ENCODE measurements at places on chromosomes 11 and 22.
A peak's percentile ranks its signal among the peaks of the same experiment; 100 is the strongest.

- peaks cover 22% of the 10 kb centered on the region for H3K4me1 ChIP-seq
- DNase-seq, result no peak
- no peak overlapping the region for H3K27ac ChIP-seq
- H3K4me3 ChIP-seq, result peak overlapping the region; percentile 84
- H3K36me3 ChIP-seq, result no peaks in the 10 kb centered on the region
Measured at GRCh38 chr11:121024989-121025388, 1.1 kb downstream of the TBCEL start.

- H3K4me3 ChIP-seq, result no peak overlapping the region
- no peak overlapping the region for H3K27ac ChIP-seq
- H3K27me3 ChIP-seq, result no peaks in the 10 kb centered on the region
- H3K36me3 ChIP-seq, result no peaks in the 10 kb centered on the region
- H3K4me1 ChIP-seq, result no peaks in the 10 kb centered on the region
Measured at GRCh38 chr11:29914203-29914930, 102.5 kb downstream of the KCNA4 start.

DNA sequence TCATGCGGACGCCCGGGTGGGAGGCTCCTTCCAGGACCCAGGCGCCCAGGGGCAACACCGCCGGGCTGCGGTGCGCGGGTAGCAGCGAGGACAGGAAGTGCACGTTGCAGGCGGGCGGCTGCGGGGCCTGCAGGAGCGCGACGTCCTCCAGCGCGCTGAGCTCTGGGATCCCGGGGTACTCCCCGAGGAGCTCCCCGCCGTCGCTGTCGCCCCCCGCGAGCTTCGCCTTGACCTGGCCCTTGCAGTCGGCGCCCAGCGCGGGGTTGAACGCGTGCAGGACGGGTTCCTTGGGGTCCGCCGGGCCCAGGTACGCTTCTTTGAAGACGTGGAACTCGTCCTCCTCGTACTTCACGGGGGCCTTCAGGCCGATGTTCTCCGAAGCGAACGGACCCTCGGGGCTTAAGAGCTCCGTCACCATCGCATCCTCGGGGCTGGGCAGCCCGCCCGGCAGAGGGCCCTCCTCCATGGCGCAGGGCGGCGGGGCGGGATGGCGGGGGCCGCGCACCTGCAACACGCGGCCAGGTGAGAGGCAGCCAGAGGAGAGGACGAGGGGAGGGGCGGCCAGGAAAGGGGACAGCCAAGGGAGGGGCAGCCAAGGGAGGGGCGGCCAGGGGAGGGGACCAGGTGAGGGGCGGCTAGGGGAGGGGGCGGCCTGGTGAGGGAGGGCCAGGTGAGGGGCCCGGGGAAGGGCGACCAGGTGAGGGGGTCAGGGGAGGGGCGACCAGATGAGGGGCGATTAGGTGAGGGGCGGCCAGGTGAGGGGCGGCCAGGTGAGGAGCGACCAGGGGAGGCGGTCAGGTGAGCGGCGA lies 921 bp downstream of the TESMIN start:
- H3K27ac ChIP-seq, result no peak overlapping the region
- H3K4me3 ChIP-seq, result peak overlapping the region; percentile 73
- peaks cover 4% of the 10 kb centered on the region for H3K36me3 ChIP-seq
- H3K4me1 ChIP-seq, result peaks cover 6% of the 10 kb centered on the region
- no peaks in the 10 kb centered on the region for H3K27me3 ChIP-seq

DNA sequence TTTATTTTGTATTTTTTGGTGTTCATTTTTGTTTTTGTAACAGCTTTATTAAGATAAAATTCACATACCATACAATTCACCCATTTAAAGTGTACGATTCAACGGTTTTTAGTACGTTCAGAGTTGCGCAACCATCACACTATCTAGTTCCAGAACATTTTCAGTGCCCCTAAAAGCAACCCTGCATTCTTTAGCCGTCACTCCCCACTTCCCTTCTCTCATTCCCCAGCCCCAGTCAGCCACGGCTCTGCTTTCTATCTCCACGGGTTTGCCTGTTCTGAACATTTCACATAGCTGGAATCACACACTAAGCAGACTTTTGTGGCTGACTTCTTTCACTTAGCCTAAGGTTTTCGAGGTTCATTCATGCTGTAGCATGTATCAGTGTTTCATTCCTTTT lies 9.6 kb upstream of the KCNQ1OT1 start:
- peaks cover 10% of the 10 kb centered on the region for H3K4me1 ChIP-seq
- no peak for DNase-seq
- peak overlapping the region; percentile 61 for H3K4me3 ChIP-seq
- H3K27me3 ChIP-seq, result no peaks in the 10 kb centered on the region
- no peaks in the 10 kb centered on the region for H3K36me3 ChIP-seq
- no peak overlapping the region for H3K27ac ChIP-seq

GRCh38 chr11:105673089-105673488 lies 63.2 kb downstream of the GRIA4 start:
- no peak for DNase-seq
- no peaks in the 10 kb centered on the region for H3K27me3 ChIP-seq
- H3K4me1 ChIP-seq, result no peaks in the 10 kb centered on the region
- no peak overlapping the region for H3K27ac ChIP-seq
- no peak overlapping the region for H3K4me3 ChIP-seq
- no peaks in the 10 kb centered on the region for H3K36me3 ChIP-seq

- H3K27ac ChIP-seq, result no peak overlapping the region
- no peaks in the 10 kb centered on the region for H3K36me3 ChIP-seq
- H3K27me3 ChIP-seq, result no peaks in the 10 kb centered on the region
- no peak for DNase-seq
- H3K4me1 ChIP-seq, result no peaks in the 10 kb centered on the region
Measured at GRCh38 chr11:8477151-8477550, 116.9 kb downstream of the STK33 start.

DNA sequence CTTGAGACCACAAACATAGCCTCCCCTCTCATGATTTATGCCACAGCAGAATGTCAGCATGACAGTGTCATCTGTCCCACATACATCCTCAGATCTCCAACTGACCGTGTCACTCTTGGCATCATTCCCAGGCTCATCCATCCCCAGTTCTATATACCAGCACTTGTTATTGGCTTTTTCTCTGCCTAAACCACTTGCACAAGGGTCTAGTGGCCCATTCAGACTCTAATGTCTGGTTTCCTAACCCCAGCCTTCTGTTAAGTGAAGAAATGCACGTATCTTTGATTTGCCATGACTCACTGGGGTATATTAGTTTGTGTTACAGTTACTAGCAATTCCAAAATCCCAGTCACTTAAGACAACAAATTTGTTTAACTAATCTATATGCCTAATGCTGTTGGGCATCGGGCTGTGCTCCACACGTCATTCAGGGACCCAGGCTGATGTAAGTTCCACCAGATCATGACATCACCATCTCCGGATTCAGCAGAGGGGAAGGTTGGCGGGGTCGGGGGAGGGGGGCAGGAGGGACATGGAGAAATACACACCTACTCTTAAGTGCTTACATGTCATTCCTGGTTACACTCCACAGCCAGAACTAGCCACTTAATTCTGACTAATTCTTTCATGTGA lies 517.4 kb downstream of the BUD13 start:
- no peak for DNase-seq
- no peak overlapping the region for H3K27ac ChIP-seq
- no peaks in the 10 kb centered on the region for H3K36me3 ChIP-seq
- no peak overlapping the region for H3K4me3 ChIP-seq

DNA sequence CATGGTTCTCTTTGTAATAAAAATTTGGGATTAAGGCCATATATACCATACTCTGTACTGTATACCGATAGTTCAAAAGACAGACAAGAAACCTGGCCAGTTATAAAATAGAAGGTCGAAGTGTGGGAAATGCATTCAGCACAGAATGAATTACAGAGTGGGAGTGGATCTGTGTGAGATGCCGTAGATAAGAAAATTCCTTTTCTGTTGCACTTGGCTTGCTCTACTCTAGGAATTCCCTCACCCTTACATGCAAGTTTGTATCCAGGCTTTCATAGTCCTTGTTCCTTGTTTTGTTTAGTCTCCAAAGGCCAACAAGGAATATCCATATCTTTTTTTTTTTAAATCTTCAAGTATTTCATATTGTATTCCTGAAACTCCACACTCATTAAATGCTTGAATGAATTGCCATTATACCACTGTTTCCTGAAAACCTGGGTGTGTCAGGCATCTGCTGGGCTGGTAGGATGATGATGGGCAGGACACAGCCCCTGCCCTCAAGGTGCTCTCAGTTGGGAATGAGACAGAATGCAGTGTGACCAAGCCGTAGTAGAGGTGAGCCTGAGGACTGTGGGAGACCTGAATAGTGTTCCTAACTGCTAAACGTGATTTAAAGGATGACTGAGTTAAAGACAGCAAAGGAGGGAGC lies 53.5 kb downstream of the TEAD1 start:
- H3K27ac ChIP-seq, result no peak overlapping the region
- H3K4me1 ChIP-seq, result peaks cover 6% of the 10 kb centered on the region
- no peaks in the 10 kb centered on the region for H3K27me3 ChIP-seq
- no peak overlapping the region for H3K4me3 ChIP-seq

DNA sequence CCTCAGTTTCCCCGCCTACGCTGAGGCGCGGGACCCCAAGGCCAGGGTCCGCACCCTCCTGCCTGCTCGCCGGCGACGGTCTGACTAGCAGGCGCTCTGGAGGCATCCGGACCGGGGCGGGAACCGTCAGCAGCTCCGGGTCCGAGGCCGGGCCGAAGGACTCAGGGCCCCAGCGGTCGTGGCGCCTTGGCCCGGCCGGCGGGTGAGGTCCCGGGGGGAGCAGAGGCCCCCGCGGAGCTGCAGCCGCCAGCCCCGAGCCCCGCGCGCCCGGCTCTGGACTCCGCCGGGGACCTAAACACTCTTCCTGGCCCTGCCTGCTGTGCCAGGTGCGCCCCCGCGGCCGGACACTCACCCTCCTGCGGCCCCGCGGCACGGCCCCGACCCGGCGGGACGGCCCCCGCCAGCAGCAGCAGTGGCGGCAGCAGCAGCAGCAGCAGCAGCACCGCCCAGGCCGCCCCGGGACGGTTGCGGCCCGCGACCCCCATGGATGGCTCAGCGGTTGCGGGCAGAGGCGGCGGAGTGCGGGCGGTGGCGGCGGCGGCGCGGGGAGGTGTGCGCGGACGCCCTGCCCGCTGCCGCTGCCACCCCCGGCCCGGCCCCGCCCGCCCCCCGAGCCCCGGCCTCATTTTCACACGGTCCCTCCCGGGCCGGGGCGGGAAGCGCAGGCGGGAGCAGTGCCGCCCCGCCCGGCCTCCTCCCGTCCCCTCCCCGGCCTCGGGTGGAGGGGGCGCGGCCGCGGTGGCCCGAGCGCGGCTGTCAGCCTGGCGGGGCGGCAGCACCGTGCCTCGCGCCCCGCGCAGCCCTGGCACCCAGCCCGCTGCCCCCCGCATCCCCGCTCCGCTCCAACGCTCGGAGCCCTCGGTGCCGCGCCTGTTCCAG lies at the start of gene SCUBE2:
Gene SCUBE2 (minus strand): TSS at position 556 of the 879 bp plus-strand sequence. CDS start 71 bp downstream, at position 485.
- no peak for DNase-seq
- H3K27ac ChIP-seq, result no peak within 1 kb of the TSS
- peak within 1 kb of the TSS; percentile 75 for H3K4me3 ChIP-seq
- no peaks in the 10 kb centered on the region for H3K4me1 ChIP-seq

GRCh38 chr11:78691215-78691614 lies 116.6 kb upstream of the NARS2 start:
- no peaks in the 10 kb centered on the region for H3K36me3 ChIP-seq
- H3K27me3 ChIP-seq, result no peaks in the 10 kb centered on the region
- H3K4me1 ChIP-seq, result peaks cover 17% of the 10 kb centered on the region
- H3K4me3 ChIP-seq, result no peak overlapping the region
- H3K27ac ChIP-seq, result no peak overlapping the region
- DNase-seq, result no peak

- DNase-seq, result no peak
- H3K27ac ChIP-seq, result no peak overlapping the region
- no peaks in the 10 kb centered on the region for H3K4me1 ChIP-seq
Measured at GRCh38 chr11:77438487-77438886, 35.4 kb downstream of the PAK1 start.

DNA sequence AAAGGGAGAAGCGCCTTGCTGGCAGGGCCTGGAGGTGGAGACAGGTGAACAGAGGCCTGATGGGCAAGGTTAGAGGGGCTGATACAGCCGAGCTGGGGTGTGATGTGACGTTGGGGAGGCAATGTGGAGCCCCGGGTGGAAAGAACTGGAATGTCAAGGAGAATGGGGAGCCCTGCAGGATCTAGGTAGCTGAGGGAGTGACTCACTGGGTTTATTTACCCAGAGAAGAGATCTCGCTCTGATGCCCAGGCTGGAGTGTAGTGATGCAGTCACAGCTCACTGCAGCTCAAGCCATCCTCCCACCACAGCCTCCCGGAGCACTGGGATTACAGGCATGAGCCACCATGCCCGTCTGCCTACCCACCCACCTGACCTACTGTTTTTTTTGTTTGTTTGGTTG lies 1.9 kb upstream of the CYB5R3 start:
- H3K4me1 ChIP-seq, result peaks cover 26% of the 10 kb centered on the region
- no peak overlapping the region for H3K27ac ChIP-seq
- H3K27me3 ChIP-seq, result no peaks in the 10 kb centered on the region
- H3K36me3 ChIP-seq, result no peaks in the 10 kb centered on the region
- H3K4me3 ChIP-seq, result no peak overlapping the region
- no peak for DNase-seq

DNA sequence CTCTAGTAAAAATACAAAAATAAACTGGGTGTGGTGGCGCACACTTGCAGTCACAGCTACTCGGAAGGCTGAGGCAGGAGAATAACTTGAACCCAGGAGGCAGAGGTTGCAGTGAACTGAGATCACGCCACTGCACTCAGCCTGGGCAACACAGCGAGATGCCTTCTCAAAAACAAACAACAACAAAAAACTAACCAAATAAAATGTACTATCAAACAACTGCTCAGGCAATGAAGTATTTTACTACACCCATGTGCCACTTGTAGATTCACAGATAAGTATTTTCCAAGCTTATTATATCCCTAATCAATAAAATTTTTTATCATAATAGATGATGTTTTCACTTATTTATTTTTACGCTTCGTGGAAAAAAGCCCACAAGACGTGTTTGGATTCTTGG lies 924 bp downstream of the C11orf65 start:
- no peaks in the 10 kb centered on the region for H3K27me3 ChIP-seq
- no peak for DNase-seq
- H3K4me1 ChIP-seq, result no peaks in the 10 kb centered on the region
- peak overlapping the region; percentile 98 for H3K27ac ChIP-seq
- peak overlapping the region; percentile 86 for H3K4me3 ChIP-seq

DNA sequence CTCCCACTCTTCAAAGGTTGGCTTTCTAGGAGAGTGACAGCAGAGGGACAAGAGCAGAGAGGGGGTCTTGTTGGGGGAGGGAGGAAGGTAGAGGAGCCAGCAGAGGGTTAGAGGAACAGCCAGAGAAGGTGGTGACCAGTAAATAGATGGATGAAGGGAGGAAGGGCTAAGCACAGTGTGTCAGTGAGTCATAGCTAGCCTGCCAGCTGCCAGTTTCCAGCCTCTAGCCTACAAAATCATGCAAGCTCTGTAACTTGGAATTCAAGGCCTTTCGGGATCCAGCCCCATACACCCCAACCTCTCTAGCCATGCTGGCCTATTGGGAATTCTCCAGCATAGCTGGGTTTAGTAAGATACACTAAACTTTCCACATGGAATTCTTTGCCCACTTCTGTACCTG lies 147.4 kb upstream of the TEAD1 start:
- no peak overlapping the region for H3K27ac ChIP-seq
- no peaks in the 10 kb centered on the region for H3K27me3 ChIP-seq
- no peak overlapping the region for H3K4me3 ChIP-seq
- DNase-seq, result no peak

DNA sequence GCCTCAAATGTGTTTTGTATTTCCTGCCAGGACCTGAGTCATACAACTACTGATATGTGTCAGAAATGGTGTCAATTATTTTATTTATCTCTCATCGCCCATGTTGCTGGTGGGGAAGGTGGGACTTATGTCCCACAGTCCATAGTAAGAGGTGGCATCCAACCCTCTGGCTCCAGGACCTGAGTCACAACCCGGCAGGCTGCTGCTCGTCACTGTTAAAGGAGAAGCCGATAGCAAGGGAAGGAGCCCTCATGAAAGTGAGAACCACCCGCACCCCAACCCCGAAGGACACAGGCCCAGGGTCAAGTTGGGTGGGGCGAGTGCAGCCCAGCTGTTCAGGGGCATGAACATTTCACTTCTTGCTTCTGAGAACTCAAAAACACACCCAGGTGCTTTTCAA lies 33.1 kb upstream of the TP53I11 start:
- no peaks in the 10 kb centered on the region for H3K36me3 ChIP-seq
- H3K27ac ChIP-seq, result no peak overlapping the region
- H3K27me3 ChIP-seq, result no peaks in the 10 kb centered on the region
